ENCODE measurements at places on chromosomes 1 and 21.

GRCh38 chr1:202146993-202147392 lies 2.5 kb upstream of the ARL8A start:
- DNase-seq: no peak

- DNase-seq: no peak
Observed at GRCh38 chr1:153956997-153957715, 1.3 kb downstream of the CRTC2 start.

DNA sequence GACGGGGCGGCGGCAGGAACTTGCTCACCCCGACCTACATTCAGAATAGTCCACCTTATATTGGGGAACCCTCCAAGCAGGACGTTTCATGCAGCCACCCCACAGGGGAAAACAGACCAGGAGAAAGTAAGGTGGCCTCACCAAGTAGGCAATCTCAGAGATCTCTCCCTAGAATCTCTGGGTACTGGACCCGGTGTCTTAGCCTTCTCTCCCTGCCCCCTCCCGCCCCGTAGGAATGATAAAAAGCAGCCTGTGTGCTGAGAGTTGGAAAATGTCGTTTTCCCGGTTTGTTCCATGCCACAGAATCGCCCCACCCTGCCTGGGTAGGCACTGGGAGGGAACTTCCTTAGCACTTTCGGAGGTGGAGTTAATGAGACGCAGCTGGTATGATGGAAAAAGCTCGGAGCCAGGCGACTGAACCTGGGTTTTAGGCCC lies 789 bp upstream of the PTPN14 start:
- no peak for DNase-seq

DNA sequence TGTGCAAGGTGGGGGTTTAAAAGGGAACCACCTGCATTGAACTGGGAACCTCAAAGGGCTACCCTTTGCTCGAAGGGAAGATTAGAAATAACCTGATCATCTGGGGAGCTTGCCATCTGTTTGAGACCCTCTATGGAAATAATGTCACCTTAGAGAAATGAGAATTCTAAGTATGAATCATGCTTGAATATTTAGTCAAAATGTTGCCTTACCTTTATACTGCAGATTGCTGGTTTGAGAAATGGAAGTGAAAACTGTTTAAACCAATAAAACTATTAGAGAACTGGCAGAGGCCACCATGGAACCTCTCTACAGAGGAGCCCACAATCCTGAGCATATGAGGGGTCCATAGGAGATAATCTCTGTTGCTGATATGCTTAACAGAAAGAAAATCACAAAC lies 131.2 kb upstream of the FAM78B start:
- no peak for DNase-seq

- DNase-seq: no peak
Observed at GRCh38 chr1:245695211-245695610, 540.4 kb downstream of the KIF26B start.

- DNase-seq: no peak
Observed at GRCh38 chr1:26496861-26497260, 24.6 kb downstream of the HMGN2 start.

GRCh38 chr21:32940079-32941014 lies 85.4 kb upstream of the OLIG2 start:
- peak; percentile 19 for DNase-seq

GRCh38 chr1:6834366-6834765 lies 49.1 kb downstream of the CAMTA1 start:
- DNase-seq: no peak

- no peak for DNase-seq
Observed at GRCh38 chr1:158396646-158397045, 2.6 kb downstream of the OR10T2 start.

- DNase-seq: no peak
Observed at GRCh38 chr1:111364690-111365089, 62.8 kb downstream of the OVGP1 start.

DNA sequence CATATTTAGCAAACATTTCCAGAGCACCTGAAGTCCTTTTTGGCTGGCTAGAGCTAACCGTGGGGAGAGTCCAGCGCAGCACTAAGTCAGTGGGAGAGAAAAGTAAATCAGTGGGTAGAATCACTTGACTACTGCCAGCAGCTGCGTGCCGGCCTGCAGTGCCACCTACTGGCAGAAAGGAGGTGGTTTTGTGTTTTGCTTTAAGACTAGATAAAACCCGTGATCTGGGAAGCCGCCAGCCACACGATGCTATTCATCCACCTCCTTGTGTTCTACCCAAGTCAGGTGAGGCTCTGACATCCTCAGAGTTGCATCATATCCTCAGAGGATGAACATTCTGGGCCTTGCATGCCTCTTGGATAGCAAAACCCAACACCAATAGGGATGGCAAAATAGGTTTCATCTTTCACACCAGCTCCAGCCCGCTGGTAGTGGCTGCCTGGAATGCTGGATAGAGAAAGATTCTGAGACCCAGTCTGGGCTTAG lies 14.1 kb upstream of the HEYL start:
- DNase-seq: peak; percentile 58

DNA sequence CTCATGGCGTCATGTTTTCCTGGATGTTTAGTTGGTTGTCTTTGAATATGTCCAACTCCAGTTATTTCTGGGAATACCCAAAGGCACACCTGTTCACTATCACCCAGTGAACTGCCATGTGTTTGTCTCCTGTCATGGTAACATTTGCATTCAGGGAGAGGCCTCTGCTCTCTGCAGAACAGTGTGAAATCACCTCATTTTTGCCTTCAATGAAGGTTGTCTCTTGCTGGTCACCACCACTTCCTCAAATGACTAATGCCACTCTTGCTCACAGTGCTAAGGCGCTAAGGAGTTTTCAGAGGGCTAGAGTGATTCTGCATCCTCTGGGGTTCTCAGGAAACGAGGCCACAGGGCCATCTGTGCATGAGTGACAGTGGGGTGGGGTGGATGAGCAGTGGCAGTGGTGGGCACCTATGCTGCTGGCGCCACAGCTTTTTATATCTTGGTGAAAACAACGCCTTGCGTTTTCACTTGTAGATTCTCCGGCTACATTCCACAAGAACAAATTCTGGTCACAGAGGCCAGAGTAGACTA lies 60.0 kb upstream of the ATP5PO start:
- DNase-seq: peak; percentile 67

DNA sequence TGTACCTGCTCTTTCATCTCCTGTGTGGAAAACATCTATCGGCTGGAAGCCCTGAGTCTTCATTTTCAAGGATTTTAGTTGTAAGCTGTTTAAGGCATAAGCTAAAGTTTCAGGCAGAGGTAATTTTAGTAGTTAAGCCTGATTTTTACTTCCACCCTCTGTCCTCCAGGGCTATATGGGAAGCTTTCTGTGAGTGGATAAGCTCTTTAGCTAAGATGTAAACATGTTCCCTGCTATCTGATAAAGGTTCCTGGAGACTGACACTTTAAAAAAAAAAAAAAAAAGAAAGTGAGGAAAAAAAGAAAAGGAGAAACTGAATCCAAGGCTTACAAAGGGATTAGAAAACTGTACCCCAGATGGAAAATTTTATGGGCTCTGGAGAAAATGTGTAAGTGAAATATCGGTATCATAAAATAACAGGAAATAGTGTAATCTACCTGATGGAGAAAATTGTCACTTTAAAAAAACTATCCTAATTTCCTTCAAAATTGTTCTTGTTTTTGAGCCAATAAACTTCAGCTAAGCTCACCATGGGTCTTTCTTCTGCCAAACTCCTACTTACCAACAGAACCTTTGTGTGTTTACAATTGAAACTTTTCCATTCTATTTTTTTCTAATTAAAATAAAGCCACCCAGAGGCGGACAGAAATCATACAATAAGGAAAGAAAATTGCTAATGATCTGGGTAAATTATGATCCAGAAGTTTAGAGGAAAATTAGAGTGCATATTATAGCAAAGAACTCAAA lies 180.5 kb downstream of the TGFB2 start:
- DNase-seq: no peak

- DNase-seq: no peak
Observed at GRCh38 chr1:150309758-150310508, 11.4 kb upstream of the PRPF3 start.

DNA sequence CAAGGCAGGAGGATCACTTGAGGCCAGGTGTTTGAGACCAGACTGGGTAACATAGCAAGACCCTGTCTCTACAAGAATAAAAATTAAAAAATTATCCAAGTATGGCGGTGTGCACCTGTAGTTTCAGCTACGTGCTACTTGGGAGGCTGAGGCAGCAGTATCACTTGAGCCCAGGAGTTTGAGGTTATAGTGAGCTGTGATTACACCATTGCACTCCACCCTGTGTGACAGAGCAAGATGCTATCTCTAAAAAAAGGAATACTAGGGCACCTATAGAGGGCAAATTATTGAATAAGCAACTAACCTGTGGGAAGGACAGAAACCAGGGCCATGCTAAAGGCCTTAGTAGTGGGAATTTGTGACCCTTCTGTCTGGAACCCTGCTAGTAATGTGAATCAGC lies 86.1 kb downstream of the TENT5C start:
- DNase-seq: no peak

DNA sequence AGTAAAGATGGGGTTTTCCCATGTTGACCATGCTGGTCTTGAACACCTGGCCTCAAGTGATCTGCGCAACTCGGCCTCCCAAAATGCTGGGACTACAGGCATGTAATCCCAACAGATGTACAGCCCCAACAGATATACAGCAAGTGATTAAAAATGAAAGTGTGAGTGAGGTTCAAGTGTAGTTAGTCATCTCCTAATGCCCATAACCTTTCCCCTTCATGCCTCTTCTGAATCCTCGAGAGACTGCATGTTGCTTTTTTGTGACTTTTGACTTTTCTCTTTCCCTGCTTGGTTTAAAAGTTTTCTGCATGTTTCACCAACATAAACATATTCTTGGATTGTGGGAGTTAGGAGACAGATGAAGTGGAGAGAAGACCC lies 31.2 kb downstream of the KCNK2 start:
- DNase-seq: no peak

DNA sequence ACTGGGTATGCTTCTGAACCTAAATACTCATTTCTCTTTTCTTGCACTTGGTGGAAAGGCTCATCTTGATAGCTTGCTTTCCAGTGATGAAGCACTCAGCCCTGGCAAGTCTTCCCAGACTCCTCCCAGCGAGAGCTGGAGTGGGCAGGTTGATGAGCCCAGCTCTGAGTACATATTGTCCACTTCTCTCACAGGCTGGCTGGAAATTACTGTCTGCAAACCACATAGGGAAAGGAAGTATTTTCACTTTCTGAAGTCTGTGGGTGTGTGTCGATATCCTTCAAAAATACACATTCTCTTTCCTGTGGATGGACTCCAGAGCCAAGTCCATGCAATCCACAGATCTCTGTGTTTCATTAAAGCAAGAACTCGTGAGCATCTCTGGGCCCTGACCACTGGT lies 38.7 kb upstream of the CNTN2 start:
- no peak for DNase-seq

DNA sequence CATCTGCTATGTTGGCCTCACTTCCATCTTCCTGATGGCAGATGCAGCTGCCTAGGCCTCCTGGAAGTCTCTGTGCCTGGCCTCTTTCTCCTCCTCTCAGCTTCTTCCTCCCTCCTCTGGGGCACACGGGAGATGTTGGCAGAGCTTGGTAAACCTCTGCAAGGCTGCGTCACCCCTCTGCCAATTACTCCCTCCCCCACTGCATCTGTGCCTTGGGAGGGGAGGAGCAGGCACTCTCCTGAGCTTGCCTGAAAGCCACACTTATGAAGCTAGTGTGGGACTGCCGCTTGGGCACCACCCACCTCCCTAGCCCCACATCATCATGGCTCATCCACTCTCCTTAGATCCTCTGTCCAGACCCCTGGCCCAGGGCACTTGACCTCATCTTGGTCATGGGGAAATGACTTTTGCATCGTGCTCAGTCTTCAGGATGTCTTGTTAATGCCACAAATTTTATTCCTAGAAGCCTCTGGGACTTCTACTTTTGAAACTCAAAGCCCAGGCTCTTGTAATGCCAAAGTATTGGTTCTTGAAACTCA lies 7.3 kb upstream of the TMEM51 start:
- no peak for DNase-seq

DNA sequence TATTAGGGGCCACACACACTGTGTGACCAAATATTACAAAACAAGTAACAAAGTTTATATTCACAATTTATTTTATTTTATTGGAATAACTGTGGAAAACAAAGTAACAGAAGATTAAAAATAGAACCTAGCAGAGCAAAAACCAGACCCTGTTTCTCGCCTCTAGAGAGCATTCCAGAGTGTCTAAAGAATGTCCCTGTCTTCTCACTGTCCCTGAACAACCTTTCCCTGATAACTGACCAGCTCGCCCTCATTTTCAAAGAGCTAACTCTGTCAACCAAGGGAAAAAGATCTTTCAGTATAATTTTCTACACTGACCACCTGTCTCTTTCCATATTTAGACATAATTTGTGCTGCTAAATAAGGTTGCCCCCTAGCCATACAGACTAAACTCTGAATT lies 646.9 kb downstream of the USP25 start:
- DNase-seq: no peak

DNA sequence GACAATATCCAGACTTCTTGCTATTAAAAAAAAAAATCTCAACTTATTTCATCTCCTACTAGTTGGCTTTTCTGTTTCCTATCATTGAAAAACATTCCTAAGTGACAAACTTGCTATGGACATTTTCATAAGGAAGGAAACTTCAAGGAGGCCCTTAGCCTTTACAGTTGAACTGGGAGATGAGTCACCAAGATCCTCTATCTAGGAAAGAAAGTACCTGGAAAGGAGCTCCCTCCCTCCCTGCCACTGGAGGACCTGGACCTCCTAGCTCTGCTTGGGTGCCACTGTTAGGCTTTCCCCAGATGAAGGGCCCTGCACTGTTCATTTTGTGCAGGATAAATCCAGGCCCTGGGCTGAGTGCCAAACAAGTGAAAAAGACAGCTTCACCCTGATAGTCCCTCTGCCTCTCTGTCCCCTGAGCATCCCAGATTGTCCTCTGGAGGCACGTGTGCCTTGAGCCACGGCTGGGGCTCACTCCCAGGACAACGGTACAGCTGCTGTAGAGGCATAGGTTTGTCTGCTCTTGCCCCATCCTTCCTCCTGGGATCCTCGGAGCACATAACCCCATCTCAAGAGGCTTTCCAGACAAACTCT lies 40.2 kb upstream of the SOX13 start:
- DNase-seq: no peak

- no peak for DNase-seq
Observed at GRCh38 chr1:157700305-157700704, 264 bp downstream of the FCRL3 start.

DNA sequence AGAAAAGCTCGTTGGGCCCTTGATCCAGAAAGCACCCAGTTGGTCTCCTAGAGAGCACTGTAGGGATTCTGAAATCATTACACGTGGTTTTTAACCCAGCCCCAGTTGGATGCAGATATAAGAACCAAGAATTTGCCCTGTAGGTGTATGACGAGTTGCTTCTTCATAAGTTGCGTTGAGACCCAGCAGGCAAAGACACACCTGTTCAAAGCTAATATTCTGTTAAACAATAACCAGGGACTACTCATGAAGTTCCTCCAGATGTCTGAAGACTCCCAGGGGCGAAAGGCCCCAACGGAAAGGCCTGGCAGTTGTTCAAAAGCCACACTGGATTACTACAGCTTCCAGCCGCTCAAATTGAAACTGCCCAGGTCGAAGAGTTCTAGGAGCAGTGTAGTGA lies 88.6 kb upstream of the HNRNPU start:
- DNase-seq: peak; percentile 69
